ENCODE measurements at places on chromosomes 2 and 18. TPM values are rescaled to one million over a fixed set of nuclear protein-coding genes. Genes with fewer than 3 reads are reported as not detected.

The CDCA7 gene
- total RNA-seq, result 0.31 TPM

The PRSS56 gene
- not detected for total RNA-seq

The NOL4 gene
- total RNA-seq, result 0.20 TPM

The OLA1 gene
- 66.9 TPM for total RNA-seq

The ANXA4 gene
- 43.7 TPM for total RNA-seq

The FBLN7 gene
- 1.5 TPM for total RNA-seq

- DNase-seq, result no peak
These were observed 84.0 kb downstream of the MSH2 start for GRCh38 chr2:47486841-47487497.

GRCh38 chr18:59238385-59238784 is 18.4 kb downstream of the GRP start:
- DNase-seq, result no peak

GRCh38 chr2:42752314-42752713 is 11.6 kb downstream of the OXER1 start:
- no peak for DNase-seq

DNA sequence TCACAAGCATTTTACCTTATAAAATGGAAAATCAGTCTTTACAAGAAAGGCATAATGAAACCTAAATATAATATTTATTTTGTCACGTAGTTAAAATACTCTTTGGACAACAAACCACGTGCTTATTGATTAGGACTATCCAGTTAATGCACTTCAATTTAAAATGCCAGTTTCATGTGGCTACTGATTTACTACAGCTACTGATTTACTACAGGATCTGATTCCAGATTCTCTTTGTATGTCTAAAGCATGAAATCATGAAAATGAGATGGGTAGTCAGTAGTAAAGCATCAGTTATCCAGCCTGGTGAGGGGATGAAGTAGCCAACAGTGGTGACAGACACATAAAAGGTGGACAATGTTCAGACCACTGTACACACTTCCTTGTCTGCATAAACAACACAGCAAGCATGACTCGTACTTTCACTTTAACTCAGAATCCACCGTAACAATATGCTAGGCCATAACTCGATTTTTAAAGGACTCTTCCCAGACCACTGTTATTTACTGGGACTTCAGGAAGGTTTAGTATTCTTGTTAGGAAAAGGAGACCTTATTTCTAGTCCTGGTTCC is 24.9 kb downstream of the ACAA2 start:
- no peak for DNase-seq

GRCh38 chr18:35729991-35730668 is 148.6 kb downstream of the GALNT1 start:
- DNase-seq, result no peak

GRCh38 chr18:79590191-79591031 is 89.2 kb upstream of the CTDP1 start:
- peak; percentile 45 for DNase-seq

- DNase-seq, result no peak
These were observed 126.3 kb upstream of the NRXN1 start for GRCh38 chr2:51158251-51158650.

GRCh38 chr18:6728331-6728730 is 1.2 kb upstream of the ARHGAP28 start:
- DNase-seq, result no peak

DNA sequence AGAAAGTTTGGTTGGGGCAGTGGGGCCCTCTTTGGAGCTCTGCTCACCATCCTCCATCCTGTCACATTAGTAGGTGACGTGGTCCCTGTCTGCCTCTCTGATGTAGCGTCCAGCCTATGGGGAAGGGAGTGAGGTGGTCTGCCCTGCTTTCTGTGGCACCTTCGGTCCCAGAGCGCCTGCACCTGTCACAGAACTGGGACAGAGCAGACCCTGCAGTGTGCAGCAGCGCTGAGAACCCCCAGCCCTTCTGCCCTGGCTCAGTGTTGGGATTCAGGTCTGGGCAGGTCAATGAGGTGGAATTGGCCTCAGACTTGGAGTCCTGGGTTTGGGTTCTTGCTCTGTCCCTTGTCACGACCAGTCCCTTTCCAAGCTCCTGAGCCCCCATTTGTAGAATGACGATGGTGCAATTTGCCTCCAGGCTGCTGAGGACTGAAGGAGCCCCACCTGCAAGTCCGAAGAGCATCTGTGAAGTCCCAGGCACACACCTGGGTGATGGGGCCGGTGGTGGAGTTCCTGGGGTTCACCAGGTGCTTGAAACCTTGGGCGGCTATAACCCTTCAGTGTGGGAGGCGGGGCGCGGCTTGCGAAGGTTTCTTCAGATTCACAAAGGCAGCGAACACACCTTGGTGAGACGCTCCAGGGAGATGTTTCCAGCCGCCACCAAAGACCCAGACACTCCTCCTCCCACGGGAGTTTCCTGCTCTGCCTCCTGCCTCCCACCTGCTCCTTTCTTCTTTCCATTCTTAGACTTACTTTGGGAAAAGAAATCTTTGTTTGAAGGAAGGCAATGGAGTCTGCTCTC is 265.4 kb upstream of the HDAC4 start:
- DNase-seq, result no peak

DNA sequence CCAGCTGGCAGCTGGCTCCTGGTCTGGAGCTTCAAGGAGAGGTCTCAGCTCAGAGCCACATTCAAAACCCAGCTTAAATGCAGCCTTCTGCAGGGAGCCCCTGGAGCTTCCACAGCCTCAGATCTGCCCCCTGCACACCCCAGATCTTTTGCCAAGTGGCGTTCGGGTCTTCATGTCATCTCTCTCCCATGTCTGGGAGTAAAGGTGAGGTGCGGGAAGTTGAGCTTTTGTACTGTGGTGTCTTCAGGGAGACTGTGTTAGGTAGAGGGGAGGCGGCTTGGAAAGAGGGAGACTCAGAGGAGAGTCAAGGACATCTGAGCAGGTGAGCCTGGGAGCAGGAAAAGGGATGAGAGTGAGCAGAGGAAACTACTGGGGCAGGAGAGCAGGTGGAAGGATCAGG is 25.4 kb downstream of the MPHOSPH10 start:
- no peak for DNase-seq

Data from right cardiac atrium (tissue), 5 donors.